GM23248 (cell line): ENCODE measurements at places on chromosomes 1 and 21. TPM values are rescaled to one million over a fixed set of nuclear protein-coding genes. Genes with fewer than 3 reads are reported as not detected.

RGS5 gene
- 2.7 and 6.8 TPM in 2 replicates for total RNA-seq

PPCS gene
- 37.3 and 66.8 TPM in 2 replicates for total RNA-seq

- peaks cover 9% of the 10 kb centered on the region; the same call in 1 of the 2 replicates for H3K4me1 ChIP-seq
- no peak for DNase-seq
- no peaks in the 10 kb centered on the region for H3K27me3 ChIP-seq
Measured at GRCh38 chr1:116078699-116079223, 32.4 kb upstream of the MAB21L3 start.

DNA sequence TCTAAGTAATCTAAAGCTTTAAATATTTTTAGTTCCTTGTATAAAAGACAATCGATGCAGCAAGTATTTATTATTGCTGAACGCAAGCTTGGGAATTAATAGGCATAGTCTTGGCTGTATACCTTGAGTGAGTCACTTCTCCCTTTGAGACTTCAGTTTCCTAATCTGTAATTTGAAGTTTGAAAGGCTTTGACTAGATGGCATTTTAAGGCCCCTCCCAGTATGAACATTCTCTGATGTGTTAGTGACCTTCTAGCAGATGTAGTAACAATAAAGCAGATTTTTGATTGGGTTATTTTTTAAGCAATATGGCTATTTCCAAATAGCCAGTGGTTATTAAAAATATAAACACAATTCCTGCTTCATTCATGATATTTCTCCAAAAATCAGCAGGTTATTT lies 58.2 kb downstream of the DUSP10 start:
- no peak overlapping the region for H3K27ac ChIP-seq
- no peaks in the 10 kb centered on the region for H3K27me3 ChIP-seq
- no peaks in the 10 kb centered on the region for H3K36me3 ChIP-seq
- peaks cover 6% of the 10 kb centered on the region for H3K4me1 ChIP-seq
- peak; percentile 43 for DNase-seq

- DNase-seq: peak; percentile 91
- H3K27ac ChIP-seq: no peak overlapping the region
- H3K36me3 ChIP-seq: no peaks in the 10 kb centered on the region
- no peaks in the 10 kb centered on the region for H3K27me3 ChIP-seq
Measured at GRCh38 chr1:26321315-26322041, 3.7 kb downstream of the CD52 start.

- no peak overlapping the region for H3K27ac ChIP-seq
- H3K27me3 ChIP-seq: no peaks in the 10 kb centered on the region
- no peak overlapping the region for H3K4me3 ChIP-seq
- H3K36me3 ChIP-seq: no peaks in the 10 kb centered on the region
- no peak for DNase-seq
- H3K4me1 ChIP-seq: peaks cover 27% of the 10 kb centered on the region
Measured at GRCh38 chr1:89640440-89640839, 7.5 kb downstream of the LRRC8C start.

PLPPR4 gene
- 1.7 and 1.8 TPM in 2 replicates for total RNA-seq

DNA sequence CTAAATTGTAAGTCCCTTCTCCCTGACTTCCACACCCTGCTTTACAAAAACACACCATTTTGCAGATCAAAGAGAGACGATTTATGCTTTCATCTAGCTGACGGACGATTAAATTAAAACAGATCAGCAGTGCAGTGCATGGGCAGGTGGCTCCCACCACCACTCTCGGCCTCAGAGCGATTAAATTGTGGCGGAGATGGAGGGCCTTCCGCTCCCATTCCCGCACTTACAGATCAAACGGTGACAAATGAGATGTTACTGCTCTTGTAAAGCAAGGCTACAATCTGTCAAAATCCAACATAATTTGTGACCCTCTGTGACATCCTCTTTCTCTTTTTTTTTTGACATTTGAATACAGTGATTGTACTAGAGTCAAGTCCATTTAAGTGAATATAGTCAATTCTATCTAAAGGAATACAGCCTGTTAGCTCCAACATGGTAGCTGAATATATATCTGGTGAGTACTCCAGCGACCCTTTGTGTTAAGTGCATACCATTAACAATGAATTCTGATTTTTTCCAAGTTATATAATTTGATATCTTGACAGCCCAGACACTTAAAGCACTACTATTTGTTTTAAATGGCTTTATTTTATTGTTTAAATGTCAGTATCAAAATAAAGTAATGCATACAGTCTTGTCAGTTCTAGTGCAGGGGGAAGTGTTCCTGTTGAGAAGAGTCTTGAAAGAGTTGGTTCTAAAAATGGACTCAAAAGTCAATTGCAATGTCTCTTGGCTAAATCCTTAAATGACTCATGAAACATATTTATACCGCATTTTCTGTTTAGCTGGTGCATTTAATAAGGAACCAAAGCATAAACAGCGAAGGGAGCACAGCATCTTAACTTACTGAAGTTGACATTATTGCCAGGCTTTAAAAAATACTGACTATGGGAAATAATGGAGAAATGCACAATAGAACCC lies 109.0 kb downstream of the ESRRG start:
- no peak overlapping the region for H3K27ac ChIP-seq
- H3K4me1 ChIP-seq: no peaks in the 10 kb centered on the region
- no peak for DNase-seq
- no peaks in the 10 kb centered on the region for H3K36me3 ChIP-seq
- H3K4me3 ChIP-seq: no peak overlapping the region

DNAJC6 gene
- 2.8 and 4.2 TPM in 2 replicates for total RNA-seq

DNA sequence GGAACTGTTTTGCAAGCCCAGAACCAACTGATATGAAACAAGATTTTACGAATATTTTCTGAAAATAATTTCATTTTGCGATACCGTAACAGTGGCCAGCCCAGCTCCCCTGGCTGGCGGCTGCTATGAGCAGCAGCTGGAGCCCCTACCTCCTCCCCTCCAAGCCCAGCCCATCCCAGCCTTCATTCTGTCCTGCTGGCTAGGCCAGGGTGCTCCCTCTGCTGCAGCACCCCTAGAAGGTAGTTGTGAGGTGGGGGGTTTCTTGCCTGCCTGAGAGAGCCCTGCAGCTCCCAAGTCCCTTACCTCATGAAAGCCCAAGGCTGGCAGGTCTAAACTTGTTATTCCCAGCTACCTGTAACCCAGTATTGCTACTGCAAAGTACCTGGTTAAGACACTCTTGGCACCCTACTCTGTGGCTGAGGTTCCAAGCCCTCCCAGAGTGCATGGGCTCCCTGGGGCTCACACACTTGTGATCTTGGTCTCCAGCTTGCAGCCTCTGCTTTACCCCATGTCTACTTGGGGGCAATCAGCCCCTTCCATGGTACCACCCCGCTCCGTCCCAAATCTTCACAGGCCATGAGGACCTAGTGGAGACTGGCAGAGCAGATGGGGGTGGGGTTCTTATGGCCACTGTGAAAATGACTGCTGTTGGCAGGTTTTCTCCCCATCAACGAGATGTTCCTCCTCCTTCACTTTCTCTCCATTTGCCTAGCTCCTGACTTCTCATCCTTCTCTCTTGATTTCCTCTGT lies 239.8 kb downstream of the TRABD2B start:
- no peak for DNase-seq
- H3K36me3 ChIP-seq: no peaks in the 10 kb centered on the region
- no peak overlapping the region for H3K4me3 ChIP-seq
- H3K27me3 ChIP-seq: peaks cover 4% of the 10 kb centered on the region; the same call in 1 of the 2 replicates
- no peak overlapping the region for H3K27ac ChIP-seq

DNA sequence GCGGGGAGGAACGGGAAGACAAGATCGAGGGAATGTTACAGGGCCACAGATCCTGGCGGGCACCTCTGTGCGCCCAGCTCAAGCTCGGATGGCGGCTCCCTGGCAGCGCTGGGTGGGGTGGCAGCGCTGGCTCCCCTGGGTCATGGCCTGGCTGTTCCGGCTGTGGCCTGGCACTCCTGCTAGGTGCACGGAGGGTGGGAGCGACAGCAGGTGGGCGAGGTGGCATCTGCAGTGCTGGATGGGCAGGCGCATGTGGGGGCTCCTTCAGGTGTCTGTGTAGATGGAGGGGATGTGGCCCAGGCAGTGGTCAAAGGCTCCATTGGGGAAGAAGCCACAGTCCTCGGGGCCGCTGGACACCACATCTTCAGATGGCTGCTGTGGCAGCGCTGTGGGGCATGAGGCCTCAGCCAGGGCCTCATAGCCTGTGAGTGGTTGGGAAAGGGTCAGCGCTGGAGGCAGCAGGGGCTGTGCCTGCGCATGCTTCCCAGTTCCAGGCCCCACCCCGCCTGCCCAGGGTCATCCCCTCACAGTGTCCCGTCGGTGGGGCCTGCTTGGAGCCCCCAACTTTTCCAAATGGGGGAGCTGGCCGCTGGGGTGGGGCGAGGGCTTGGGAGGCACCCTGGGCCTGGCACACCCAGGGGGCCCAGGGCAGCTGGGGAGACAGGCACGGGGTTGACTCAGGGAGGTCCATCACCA lies 47.3 kb downstream of the DMRTB1 start:
- no peaks in the 10 kb centered on the region for H3K27me3 ChIP-seq
- no peak for DNase-seq
- H3K4me3 ChIP-seq: no peak overlapping the region

- DNase-seq: no peak
- no peaks in the 10 kb centered on the region for H3K27me3 ChIP-seq
- no peak overlapping the region for H3K27ac ChIP-seq
- no peaks in the 10 kb centered on the region for H3K36me3 ChIP-seq
- H3K4me3 ChIP-seq: no peak overlapping the region
Measured at GRCh38 chr21:46154155-46154954, 1.0 kb downstream of the FTCD start.

DNA sequence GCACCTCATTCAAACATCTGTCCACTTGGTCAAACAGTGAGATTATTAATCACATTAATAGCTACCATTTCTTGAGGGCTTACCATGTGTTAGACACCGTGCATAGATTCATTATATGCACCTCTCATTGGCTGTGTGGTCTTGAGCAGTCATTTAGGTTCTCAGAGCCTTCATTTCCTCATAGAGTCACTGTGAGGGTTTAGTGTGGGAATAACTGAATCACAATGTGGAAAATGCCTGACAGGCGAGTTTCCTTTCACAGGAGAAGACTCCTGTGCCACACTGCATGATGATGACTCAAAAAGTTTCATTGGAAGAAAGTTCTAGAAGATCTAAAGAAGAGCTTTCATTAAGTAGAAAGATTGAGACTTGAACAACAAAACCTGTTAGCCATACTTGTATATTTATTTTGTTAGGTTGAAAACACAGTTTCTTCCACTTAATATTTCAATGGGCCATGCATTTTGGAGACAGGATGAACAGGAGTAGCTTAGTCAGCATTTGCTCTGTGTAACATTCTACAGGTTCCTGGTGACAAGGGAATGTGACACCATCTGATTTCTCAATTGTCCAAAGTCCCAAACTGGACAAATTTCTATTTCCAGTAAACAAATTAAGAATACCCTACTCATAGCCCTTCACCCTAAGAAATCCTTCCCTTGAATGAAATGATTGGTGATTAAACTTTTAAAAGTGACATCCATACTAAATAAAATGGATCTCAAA lies 45.7 kb downstream of the FYB2 start:
- DNase-seq: peak; percentile 4
- no peaks in the 10 kb centered on the region for H3K36me3 ChIP-seq
- no peak overlapping the region for H3K4me3 ChIP-seq
- H3K27me3 ChIP-seq: no peaks in the 10 kb centered on the region; the same call in none of the 2 replicates
- H3K27ac ChIP-seq: no peak overlapping the region

SYCP1 gene
- total RNA-seq: not detected in 2 replicates

DNA sequence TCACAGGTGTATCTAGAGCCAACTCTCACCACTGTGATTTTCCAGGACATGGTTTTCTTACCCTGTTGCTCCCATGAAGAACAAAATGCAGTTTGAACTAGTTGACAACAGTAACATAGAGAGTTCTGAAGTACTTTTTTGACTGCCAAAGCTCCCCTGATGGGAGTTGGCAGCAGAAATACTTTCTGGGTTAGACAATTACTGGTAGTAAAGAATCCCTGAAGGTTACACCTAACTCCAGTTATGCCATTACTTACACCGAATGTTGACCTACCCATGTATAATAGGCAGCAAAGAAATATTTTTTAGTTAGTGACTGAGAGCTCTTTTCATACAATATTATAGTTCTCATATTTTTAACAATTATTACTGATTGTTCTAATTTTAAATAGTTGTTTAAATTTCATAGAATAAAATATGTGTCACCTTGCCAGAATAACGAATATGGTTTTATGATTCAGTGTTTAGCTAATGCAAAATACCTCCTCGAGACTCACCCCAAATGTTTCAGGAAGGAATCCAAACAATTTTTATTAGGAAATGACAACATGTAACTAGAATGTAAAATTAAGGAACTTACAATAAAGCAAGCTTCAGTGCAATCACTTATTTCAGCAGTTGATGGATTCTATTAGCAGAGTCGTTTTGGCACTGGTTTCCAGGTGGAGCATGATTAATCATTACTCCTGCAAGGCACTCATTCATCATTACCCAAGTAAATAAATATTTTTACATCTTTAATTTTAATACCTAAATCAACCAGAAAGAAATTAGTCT lies 237.6 kb downstream of the MRPL39 start:
- peak; percentile 71 for DNase-seq
- H3K27me3 ChIP-seq: no peaks in the 10 kb centered on the region
- peaks cover 59% of the 10 kb centered on the region for H3K4me1 ChIP-seq
- H3K27ac ChIP-seq: peak overlapping the region; percentile 89

WDR64 gene
- not detected in 2 replicates for total RNA-seq

GRCh38 chr1:246954126-246954525 lies 22.4 kb upstream of the AHCTF1 start:
- H3K27ac ChIP-seq: no peak overlapping the region
- H3K4me1 ChIP-seq: no peaks in the 10 kb centered on the region
- H3K4me3 ChIP-seq: no peak overlapping the region
- no peaks in the 10 kb centered on the region for H3K27me3 ChIP-seq
- no peak for DNase-seq
- H3K36me3 ChIP-seq: no peaks in the 10 kb centered on the region

NCF2 gene
- not detected in 2 replicates for total RNA-seq

DNA sequence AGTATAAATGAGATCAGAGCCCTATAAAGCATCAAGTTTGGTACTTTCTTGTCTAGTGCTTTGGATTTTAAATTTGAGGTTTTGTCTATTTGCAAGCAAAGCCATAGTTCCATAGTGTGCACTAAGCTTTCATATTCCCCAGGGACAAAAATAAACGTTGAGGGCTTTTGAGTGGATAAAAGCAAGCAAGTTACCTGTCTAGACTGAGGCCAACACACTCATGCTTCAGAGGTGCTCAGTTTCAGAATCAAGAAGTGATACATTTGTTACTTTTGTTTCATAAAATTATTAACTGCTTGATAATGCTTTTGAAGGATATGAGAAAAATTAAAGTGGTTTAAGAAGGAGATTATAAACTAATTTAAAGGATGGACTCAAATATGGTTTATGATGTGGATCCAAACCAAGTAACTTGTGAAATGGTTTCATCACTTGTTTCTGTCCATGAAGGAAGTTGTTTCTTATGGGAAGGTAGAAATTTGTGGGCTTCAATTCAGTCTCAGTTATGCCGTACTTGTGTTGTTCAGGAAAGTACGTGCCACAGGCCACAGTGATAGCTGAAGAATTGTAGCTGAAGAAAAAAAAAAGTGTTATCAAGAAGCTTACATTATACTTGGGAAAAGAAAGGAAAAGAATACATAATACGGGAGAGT lies 71.2 kb downstream of the CHRM3 start:
- no peak overlapping the region for H3K27ac ChIP-seq
- no peaks in the 10 kb centered on the region for H3K36me3 ChIP-seq
- H3K27me3 ChIP-seq: no peaks in the 10 kb centered on the region
- no peak overlapping the region for H3K4me3 ChIP-seq

GRCh38 chr21:42705746-42706374 lies 52.4 kb downstream of the PDE9A start:
- no peaks in the 10 kb centered on the region for H3K36me3 ChIP-seq
- no peak overlapping the region for H3K4me3 ChIP-seq
- no peaks in the 10 kb centered on the region for H3K4me1 ChIP-seq
- DNase-seq: no peak
- H3K27me3 ChIP-seq: peaks cover 37% of the 10 kb centered on the region

- no peak overlapping the region for H3K4me3 ChIP-seq
- H3K27me3 ChIP-seq: no peaks in the 10 kb centered on the region
Measured at GRCh38 chr1:27009601-27010197, 3.0 kb downstream of the TENT5B start.

ENAH gene
- 113 and 125 TPM in 2 replicates for total RNA-seq

CENPL gene
- total RNA-seq: 14.9 and 16.9 TPM in 2 replicates
